GM03348 (cell line): ENCODE measurements at places on chromosomes 7 and 10.
A peak's percentile ranks its signal among the peaks of the same experiment; 100 is the strongest.

DNA sequence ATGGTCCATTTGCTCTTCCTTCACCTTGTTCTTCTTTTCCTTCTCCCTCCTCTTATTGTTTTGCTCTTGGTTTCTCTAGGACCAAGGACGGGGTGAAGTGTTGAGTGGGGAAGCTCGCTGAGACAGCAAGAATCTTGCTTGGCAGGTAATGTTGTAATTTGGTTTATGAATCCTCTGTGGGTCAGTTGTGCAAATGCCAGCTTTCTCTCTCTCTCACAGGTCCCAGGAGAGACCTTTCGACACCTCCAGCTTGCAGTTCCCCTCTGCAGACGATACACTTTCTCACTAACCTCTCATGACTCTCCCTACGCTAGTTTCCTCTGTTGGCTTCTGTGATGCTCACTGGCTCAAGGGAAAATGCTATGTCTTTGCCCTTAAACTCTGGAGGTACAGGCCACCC is 77.0 kb downstream of the FRMD4A start:
- DNase-seq = no peak

- DNase-seq = no peak
Observed at GRCh38 chr10:128982616-128982915, 484.5 kb upstream of the MGMT start.

- no peak for DNase-seq
Observed at GRCh38 chr7:135246191-135246825, 12.7 kb downstream of the STRA8 start.

DNA sequence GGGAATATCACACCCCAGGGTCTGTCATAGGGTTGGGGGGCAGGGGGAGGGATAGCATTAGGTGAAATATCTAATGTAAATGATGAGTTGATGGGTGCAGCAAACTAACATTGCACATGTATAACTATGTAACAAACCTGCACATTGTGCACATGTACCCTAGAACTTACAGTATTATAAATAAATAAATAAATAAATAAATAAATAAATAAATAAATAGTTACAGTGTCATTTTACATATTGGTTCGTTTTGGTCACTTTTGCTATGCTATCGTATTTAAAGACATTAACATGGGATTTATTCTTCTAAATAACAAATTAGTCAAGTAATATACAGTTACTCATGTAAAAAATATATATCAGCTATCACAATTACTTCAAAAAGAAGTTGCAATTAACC is 228.7 kb downstream of the HECW1 start:
- no peak for DNase-seq

GRCh38 chr7:130903358-130903974 is 169.5 kb upstream of the KLF14 start:
- DNase-seq = peak; percentile 63

- no peak for DNase-seq
Observed at GRCh38 chr7:65840446-65840845, 32.4 kb upstream of the VKORC1L1 start.

DNA sequence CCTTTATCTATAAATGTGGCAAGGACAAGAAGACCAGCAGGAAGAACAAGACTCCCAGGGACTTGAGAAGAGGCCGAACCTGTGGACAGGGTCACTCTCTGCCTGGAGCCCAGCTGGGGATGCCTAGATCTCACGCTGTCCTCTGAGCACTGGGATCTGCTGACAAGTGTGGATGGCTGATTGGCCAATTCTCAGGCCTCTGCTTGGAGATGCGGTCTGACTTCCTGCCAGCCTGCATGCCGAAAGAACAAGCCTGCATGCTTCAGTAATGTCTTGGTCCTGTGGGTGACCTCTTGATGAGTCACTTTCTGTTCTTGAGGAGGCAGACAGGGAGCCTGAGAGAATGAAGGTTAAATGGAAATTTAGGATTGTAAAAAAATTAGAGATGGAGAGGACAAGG is 84.7 kb downstream of the TMEM178B start:
- DNase-seq = peak; percentile 66

DNA sequence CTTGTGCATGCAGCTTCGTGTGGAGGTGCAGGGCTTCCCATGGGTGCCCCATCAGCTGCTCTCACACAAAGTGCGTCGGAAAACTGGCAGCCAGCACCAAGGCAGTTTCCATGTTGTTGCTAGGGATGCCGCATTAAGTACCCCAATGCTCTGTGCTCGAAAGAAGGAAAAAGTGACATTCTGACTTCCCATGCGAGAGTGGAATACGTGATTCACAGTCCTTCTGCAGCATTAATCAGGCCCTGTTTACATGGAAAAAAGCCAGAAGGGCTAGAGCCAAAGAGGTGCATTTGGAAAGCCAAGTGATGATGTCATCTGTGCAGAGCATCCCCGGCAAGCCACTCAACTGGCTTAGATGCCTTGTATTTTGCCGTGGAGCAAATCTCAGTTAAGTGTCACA is 258.3 kb downstream of the GATA3 start:
- DNase-seq = no peak

- no peak for DNase-seq
Observed at GRCh38 chr10:52423369-52423768, 109.3 kb downstream of the DKK1 start.

- no peak for DNase-seq
Observed at GRCh38 chr7:39433550-39433949, 132.7 kb upstream of the YAE1 start.

GRCh38 chr10:119139464-119140067 is 25.9 kb downstream of the SFXN4 start:
- peak; percentile 73 for DNase-seq

- DNase-seq = no peak
Observed at GRCh38 chr7:79988653-79989052, 146.0 kb upstream of the GNAI1 start.

DNA sequence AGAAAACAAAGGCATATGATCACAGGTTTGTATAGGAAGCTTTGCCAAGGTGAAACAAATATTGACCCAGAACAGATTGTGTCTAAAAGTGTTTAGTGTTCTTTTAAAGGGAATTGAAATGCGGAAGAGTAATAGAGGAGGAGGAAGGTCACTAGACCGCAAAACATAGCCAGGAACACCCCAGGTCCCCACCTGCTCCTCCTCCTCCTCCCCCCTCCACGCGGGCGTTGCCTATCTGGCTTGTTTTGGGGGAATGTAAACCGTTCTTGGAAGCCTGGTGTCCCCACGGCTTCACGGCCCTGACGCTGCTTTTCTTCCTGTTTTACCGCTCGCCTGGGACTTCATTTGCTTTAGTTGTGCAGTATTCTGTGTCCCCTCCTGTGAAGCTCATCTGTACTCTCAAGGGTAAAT is 81.0 kb upstream of the PFKP start:
- DNase-seq = no peak

DNA sequence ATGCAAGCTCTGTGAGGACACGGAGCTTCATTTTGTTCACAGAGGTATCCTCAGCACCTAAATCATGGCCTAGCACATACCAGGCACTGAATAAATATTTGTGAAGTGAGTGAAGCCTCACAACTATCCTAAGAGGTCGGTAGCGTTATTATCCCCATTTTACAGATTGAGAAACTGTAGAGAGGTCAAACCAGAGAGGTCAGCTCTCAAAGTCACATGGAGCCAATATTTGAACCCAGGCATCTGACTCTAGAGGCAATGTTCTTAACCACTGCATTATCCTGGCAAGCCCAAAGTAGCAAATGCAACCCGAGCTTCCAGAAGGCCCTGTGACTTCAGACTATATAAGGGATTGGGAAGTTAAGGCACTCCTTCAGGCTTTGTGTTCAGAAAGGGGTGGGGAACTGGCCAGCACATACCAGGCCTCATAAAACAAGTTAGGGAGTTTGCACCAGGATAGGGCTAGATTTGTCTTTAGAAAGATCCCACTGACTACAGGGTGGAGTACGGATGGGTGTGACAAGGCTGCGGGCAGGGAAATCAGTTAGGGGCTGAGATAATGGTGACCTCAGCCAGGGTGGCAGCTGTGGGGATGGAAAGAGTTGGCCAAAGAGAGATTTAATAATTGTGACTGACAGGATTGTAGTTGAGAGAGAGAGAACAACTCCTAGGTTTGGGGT is 101.4 kb downstream of the TBXAS1 start:
- no peak for DNase-seq
